ENCODE measurements at places on chromosomes 12 and 14.

DNA sequence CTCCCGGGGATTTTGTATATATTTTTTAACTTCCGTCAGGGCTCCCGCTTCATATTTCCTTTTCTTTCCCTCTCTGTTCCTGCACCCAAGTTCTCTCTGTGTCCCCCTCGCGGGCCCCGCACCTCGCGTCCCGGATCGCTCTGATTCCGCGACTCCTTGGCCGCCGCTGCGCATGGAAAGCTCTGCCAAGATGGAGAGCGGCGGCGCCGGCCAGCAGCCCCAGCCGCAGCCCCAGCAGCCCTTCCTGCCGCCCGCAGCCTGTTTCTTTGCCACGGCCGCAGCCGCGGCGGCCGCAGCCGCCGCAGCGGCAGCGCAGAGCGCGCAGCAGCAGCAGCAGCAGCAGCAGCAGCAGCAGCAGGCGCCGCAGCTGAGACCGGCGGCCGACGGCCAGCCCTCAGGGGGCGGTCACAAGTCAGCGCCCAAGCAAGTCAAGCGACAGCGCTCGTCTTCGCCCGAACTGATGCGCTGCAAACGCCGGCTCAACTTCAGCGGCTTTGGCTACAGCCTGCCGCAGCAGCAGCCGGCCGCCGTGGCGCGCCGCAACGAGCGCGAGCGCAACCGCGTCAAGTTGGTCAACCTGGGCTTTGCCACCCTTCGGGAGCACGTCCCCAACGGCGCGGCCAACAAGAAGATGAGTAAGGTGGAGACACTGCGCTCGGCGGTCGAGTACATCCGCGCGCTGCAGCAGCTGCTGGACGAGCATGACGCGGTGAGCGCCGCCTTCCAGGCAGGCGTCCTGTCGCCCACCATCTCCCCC, 777 bp downstream of the ASCL1 start:
- no peak for DNase-seq

GRCh38 chr14:61429316-61429715, 107.9 kb downstream of the PRKCH start:
- no peak for DNase-seq

GRCh38 chr12:123126294-123127181, 24.4 kb downstream of the PITPNM2 start:
- no peak for DNase-seq

DNA sequence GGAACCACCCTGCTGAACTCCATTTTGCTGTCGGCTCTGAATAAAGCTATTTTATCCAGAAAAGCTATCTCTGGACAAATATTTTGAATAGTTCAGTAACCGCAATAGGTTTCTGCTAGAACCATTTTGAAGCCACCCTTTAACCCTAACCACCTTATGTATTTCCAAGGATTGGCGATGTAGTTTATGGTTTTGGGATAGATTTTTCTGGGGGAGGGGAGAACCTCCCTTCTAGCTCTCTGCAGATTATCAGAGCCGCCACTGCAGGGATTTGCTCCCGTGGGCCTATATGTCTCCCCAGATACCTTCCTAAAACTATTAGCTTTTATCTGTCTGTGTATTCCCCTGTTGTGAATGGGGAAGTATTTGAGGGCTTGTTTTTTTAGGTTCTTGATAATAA, 1.8 kb upstream of the TUBA1B start:
- DNase-seq, result no peak

DNA sequence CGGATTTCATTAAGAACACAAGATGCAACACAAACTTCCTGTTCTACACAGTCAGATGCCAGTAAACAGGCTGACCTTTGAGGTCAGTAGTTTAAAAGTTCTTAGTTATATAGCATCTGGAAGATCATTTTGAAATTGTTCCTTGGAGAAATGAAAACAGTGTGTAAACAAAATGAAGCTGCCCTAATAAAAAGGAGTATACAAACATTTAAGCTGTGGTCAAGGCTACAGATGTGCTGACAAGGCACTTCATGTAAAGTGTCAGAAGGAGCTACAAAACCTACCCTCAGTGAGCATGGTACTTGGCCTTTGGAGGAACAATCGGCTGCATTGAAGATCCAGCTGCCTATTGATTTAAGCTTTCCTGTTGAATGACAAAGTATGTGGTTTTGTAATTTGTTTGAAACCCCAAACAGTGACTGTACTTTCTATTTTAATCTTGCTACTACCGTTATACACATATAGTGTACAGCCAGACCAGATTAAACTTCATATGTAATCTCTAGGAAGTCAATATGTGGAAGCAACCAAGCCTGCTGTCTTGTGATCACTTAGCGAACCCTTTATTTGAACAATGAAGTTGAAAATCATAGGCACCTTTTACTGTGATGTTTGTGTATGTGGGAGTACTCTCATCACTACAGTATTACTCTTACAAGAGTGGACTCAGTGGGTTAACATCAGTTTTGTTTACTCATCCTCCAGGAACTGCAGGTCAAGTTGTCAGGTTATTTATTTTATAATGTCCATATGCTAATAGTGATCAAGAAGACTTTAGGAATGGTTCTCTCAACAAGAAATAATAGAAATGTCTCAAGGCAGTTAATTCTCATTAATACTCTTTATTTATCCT, 13.5 kb downstream of the PTGER2 start:
- DNase-seq, result no peak

DNA sequence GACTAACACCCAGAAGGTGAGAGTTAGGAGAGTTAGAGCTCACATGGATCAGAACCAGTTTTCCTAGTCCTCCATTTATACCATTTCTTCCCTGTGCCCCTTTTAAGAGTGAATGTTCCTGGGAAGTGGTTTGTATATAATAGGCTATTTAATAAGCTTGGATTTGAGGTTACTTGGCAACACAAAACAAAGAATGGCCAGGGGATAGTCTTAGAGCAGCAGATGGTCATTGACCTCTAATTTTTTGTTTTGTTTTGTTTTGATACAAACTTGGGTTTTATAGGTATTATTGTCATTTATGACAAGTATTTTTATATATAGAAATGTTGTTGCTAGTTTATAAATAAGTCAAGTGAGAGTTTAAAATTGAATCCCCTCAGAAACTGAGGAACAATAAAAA, 35.8 kb downstream of the VEZT start:
- DNase-seq, result no peak

GRCh38 chr12:31491841-31492598, 98.9 kb downstream of the DENND5B start:
- no peak for DNase-seq

DNA sequence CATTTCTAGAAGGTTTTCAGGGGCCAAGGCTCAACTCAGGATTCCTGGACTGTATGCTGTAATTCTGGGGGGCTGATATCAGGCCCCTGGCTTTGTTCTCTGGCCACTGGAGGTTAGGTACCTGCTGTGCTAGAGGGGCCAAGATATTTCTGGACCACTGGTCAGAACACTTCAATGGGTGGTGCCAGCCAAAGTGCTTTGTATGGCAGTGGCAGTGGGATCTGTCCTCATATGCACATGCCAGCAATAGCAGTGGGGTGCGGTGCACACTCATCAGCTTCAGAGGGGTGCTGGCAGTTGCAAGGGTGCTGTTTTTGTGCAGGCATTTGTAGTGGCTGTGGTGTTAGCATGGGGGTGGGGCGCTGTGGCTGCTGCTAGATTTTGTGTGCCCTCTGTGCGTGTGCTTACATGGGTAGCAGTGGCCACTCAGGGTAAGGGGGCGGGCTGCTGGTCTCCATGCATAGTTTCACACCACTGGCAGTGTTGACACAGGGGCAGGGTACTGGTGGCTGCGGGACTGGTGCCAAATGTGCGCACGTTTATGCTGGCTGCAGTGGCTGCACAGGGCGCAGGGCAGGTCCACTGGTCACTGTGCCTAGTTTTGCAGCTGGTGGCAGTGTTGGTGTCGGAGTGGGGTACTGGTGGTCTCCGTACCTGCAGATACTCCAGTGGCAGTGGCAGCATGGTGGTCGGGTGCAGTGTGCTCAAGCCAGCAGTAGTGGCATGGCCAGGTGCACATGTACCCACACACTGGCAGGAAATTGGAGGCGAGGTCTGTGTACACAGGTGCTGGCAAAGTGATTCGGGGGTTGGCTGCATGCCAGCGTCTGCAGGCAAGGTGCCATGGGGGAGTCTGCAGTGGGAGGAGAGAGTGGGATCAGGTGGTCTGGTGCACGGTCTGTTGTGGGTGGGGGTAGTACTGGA, 12.6 kb downstream of the NOPCHAP1 start:
- DNase-seq, result no peak

DNA sequence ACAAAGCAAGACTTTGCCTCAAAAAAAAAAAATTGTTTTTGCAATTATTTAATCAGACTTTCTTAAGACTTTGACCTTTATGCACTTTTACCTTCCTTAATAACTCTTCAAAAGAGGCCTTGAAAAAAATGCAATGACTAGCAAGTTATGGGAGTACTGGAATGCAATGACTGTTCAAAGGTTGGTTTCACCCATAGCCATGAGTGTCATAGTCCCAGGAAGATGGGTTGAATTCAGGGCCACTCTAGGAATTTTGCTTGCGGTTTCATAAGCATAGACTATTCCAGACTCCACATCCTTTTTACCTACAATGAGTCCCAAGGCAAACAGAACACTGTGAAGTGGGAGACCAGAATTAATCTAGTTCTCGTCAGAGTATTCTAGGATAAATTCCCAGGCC, 29.4 kb upstream of the DENND5B start:
- no peak for DNase-seq

- DNase-seq, result no peak
These were observed 31.3 kb upstream of the VSX2 start for GRCh38 chr14:74207943-74208342.

Measured in germinal center (tissue), 1 donor.